ENCODE measurements at places on chromosomes 16 and 17. TPM values are rescaled to one million over a fixed set of nuclear protein-coding genes. Genes with fewer than 3 reads are reported as not detected.

The KRTAP2-2 gene
- total RNA-seq = not detected

The TBC1D3K gene
- total RNA-seq = not detected

The SETD6 gene
- total RNA-seq = 24.4 TPM

The GJC1 gene
- total RNA-seq = 9.9 TPM

The KRTAP4-4 gene
- not detected for total RNA-seq

The PRSS33 gene
- total RNA-seq = 15.4 TPM

The OR4D1 gene
- total RNA-seq = not detected

The MARCHF10 gene
- total RNA-seq = not detected

The SLC6A2 gene
- total RNA-seq = not detected
